ENCODE measurements at places on chromosomes 7 and 10.

- no peak for DNase-seq
Measured at GRCh38 chr10:77500754-77501151, 136.9 kb downstream of the KCNMA1 start.

DNA sequence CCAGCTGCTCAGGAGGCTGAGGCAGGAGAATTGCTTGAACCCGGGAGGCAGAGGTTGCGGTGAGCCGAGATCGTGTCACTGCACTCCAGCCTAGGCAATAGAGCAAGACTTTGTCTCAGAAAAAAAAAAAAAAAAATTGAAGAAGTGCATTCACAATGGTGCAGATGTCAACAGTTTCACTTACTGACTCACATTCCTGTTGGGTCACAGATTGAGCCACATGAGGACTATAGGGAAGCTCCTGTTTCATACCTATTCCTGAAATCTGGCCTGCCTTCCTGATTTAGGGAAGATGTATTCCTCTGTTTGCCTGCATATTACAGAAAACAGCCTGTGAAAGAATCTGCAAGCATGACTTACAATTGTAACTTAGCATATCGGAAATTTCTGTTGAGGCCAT, 78.2 kb downstream of the AKR1C4 start:
- no peak for DNase-seq

GRCh38 chr10:49138361-49138891, 4.6 kb upstream of the FAM170B start:
- no peak for DNase-seq

DNA sequence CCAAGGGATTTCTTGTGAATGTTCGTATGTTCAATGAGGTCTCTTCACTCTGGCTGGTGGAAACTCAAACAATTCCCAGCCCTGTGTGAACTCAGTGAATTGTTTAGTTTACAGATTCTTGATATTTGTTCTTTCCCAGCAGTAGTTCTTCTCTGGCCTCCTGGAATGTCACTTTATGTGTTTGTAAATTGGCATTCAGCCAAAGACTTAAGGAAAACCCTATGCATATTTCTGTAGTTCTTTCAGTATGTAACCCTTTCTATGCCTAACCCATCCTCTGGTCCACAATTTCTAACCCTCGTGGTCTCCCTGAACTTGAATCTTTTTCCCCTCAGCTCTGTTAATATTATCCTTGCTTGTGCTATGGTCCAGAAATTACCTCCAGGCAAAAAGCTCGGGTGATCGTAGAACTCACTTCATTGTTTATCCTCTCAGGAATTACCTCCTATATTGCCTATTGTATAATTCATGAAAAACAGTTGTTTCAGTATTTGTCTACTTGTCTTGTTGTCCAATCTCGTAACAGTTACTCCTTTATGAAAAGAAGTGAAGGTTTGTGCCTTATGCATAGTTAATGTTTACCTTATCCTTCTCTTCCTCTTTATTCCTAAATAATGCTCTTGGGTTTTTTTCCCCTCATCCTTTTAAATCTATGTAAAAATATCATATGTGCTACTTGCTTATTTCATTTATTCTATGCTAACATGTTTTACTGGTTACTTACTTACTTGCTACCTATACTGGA, 23.7 kb upstream of the AGR3 start:
- no peak for DNase-seq

All from activated T-helper 9 cell treated with anti-CD3 and anti-CD28 coated beads, Interleukin-2, amount 50 U/mL, for 16 hours (primary cell).